Activated CD4-positive, alpha-beta memory T cell treated with anti-CD3 and anti-CD28 coated beads for 36 hours (primary cell): ENCODE measurements at places on chromosomes 16 and 17. TPM values are rescaled to one million over a fixed set of nuclear protein-coding genes. Genes with fewer than 3 reads are reported as not detected.

DNA sequence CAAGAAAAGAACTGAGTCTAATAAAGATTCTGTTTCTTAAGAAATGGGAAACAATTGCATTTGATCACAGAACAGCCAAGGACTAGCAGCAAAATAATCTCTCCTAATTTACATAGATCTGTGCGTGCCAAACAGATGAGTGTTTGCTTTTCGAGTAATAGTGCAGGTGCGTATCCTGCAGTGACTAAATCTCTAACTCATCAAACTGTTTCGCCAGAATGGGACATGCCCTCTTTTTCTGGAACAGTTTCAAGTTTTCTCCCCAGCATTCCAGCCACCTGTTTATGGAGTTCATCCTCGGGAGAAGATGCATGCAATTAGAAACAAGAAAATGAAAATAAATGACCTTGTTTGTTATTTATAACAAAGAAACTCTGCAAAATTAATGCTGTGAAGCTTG lies 5.7 kb upstream of the TOX3 start:
- peaks cover 2% of the 10 kb centered on the region for H3K36me3 ChIP-seq
- no peak for DNase-seq
- H3K4me3 ChIP-seq, result no peak overlapping the region

- no peaks in the 10 kb centered on the region for H3K27me3 ChIP-seq
- H3K36me3 ChIP-seq, result peaks cover 2% of the 10 kb centered on the region
- peaks cover 29% of the 10 kb centered on the region for H3K4me1 ChIP-seq
- no peak overlapping the region for H3K4me3 ChIP-seq
- no peak for DNase-seq
These were observed 139.6 kb downstream of the SKAP1 start for GRCh38 chr17:48290378-48290777.

DNA sequence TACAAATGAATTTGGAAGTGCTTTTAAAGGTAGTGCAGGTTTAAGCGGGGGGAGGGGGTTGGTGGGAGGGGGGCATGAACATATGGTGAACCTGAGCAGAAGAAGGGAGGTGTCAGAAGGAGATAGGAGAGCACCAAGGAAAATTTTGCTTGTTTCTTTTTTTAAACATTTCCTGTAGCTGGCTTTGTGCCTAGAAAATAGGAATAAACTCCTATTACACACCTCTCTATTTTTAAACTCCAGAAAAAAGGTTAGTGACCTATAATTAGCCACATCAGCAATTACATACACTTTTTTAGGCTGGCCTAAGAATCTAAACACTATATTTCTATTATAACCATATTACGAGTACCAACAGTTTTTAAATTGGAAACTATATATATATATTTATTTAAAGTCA lies 159.1 kb downstream of the SKAP1 start:
- no peak for DNase-seq
- H3K27ac ChIP-seq, result no peak overlapping the region
- H3K4me3 ChIP-seq, result no peak overlapping the region
- H3K4me1 ChIP-seq, result peaks cover 8% of the 10 kb centered on the region

GRCh38 chr17:6488008-6488539 lies 43.8 kb downstream of the PIMREG start:
- no peaks in the 10 kb centered on the region for H3K4me1 ChIP-seq
- no peak overlapping the region for H3K27ac ChIP-seq
- H3K4me3 ChIP-seq, result no peak overlapping the region
- no peaks in the 10 kb centered on the region for H3K36me3 ChIP-seq
- DNase-seq, result no peak
- peaks cover 13% of the 10 kb centered on the region for H3K27me3 ChIP-seq

GRCh38 chr17:16013943-16014407 lies 14.4 kb downstream of the TTC19 start:
- no peak overlapping the region for H3K4me3 ChIP-seq
- H3K27me3 ChIP-seq, result no peaks in the 10 kb centered on the region
- H3K36me3 ChIP-seq, result peaks cover 27% of the 10 kb centered on the region

Gene GGA3
- total RNA-seq, result 70.7 TPM

- no peak for DNase-seq
- H3K4me3 ChIP-seq, result no peak overlapping the region
- H3K27me3 ChIP-seq, result peaks cover 56% of the 10 kb centered on the region
- H3K4me1 ChIP-seq, result peaks cover 10% of the 10 kb centered on the region
- H3K27ac ChIP-seq, result no peak overlapping the region
These were observed 2.6 kb downstream of the FOXF1 start for GRCh38 chr16:86512860-86513470.

DNA sequence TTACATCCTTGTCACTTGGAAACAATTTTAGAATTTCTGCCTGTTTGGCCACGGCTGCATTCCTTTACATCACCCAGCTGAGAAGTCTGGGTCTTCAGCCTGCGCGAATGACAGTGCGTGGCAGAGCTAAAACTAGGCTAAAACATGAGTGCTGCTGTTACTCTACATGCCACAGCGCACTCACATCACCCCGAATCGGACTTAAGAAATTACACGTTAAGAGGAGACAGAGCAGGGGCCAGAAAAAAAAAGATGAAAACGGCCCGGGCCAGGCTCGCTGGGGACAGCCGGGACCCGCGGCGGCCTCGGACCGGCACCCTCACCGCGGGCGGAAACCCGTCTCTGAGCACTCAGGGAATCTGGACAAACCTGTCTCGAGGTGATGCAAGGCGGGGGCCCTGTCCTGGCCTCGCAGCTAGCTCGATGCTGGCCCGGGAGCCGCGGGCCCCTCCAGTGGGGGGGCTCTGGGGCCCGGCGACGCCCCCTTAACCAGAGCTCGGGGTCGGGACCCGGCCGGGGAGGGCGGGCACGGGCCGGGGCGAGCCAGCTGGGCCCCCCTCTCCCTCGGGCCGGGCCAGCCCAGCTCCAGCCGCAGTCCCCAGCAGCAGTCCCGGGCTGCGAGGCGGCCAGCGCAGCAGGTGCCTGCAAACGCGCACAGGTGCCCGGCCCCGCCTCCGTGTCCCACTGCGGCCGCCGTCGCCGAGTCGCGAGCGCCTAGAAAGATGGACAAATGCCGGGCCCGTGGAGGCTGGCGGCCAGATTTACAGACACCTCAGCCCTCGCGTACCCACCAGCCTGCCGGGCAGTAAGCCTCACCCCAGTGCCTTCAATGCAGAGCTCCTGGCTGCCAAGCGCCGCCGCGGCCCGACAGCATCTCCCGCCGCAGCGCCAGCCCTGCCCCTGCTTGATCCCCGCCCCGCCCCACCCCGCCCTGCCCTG lies at the start of gene AKTIP:
Gene AKTIP, minus strand, starts transcription at position 879 of the 939 bp plus-strand sequence. CDS start 2,950 bp downstream, outside the sequence.
- peak; percentile 54 for DNase-seq
- H3K27me3 ChIP-seq, result no peaks in the 10 kb centered on the region
- peaks cover 13% of the 10 kb centered on the region for H3K36me3 ChIP-seq
- peak within 1 kb of the TSS; percentile 97 for H3K4me3 ChIP-seq
- H3K27ac ChIP-seq, result peak within 1 kb of the TSS; percentile 96

DNA sequence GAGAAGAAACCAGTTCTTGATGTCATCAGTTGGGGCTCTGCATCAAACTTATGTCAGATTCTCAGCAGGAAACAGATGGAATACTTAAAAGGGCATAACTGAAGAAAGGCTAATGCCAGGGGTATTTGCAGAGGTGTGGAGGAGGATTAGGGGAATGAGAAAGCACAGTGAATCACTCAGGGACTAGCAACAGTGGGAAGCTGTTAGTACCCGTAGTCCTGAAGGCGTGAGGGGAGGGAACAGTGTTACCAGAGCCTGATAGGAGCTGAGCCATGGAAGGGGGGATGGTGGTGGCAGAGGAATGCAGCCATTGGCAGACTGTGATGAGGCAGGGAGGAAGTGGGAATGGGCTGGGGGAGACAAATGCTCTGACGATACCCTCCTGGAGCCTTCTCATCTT lies 162.3 kb downstream of the UTP18 start:
- no peaks in the 10 kb centered on the region for H3K36me3 ChIP-seq
- H3K27ac ChIP-seq, result no peak overlapping the region
- no peak overlapping the region for H3K4me3 ChIP-seq
- H3K27me3 ChIP-seq, result no peaks in the 10 kb centered on the region

Gene PITPNM3
- 0.48 TPM for total RNA-seq

- no peaks in the 10 kb centered on the region for H3K27me3 ChIP-seq
- no peak overlapping the region for H3K4me3 ChIP-seq
- DNase-seq, result no peak
- peaks cover 1% of the 10 kb centered on the region for H3K36me3 ChIP-seq
These were observed 35.6 kb downstream of the WWOX start for GRCh38 chr16:78134944-78135619.

Gene GSG1L
- 0.44 TPM for total RNA-seq

DNA sequence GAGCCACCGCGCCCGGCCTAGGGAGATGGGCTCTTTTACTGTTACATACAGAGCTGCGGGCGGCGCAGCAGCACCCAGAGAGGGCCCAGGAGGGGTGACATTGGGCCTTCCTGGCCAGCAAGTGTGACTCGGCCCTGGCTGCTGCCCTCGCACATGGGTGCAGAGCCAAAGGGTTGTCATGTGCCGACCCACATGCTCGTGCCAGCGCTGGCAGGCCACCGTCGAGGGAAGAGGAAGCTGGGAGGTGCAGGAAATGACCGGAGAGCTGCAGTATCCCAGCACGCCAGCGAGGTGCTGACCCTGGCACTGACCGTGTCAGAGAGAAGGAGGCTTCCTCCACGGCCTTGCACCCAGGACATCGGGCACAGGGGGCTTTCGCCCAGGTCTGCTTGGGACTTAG lies 8.0 kb downstream of the ENDOV start:
- H3K27ac ChIP-seq, result no peak overlapping the region
- peaks cover 8% of the 10 kb centered on the region for H3K4me1 ChIP-seq
- H3K36me3 ChIP-seq, result no peaks in the 10 kb centered on the region
- no peak for DNase-seq

Gene INCA1
- not detected for total RNA-seq

Gene CCL7
- total RNA-seq, result not detected

Gene EME1
- 47.7 TPM for total RNA-seq

DNA sequence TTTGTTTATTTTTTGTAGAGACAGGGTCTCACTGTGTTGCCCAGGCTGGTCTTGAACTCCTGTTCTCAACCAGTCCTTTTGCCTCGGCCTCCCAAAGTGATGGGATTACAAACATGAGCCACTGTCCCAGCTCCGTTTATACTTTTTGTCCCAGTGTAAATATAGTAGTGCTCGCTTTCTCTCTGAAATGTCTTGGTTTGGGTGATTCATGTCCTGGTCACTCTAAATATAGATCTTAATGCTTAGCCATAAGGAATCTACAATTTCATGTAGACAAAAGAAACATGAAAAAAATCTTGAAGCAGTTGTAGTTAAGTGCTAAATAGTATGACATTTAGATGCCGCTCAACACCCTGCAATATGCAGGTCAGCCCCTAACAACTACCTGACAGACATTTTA lies 126.9 kb downstream of the KATNIP start:
- H3K27ac ChIP-seq, result no peak overlapping the region
- no peaks in the 10 kb centered on the region for H3K4me1 ChIP-seq
- no peak for DNase-seq
- H3K4me3 ChIP-seq, result no peak overlapping the region
- H3K27me3 ChIP-seq, result no peaks in the 10 kb centered on the region

- DNase-seq, result peak; percentile 65
- no peaks in the 10 kb centered on the region for H3K36me3 ChIP-seq
- peaks cover 36% of the 10 kb centered on the region for H3K4me1 ChIP-seq
- peak overlapping the region; percentile 67 for H3K4me3 ChIP-seq
- H3K27ac ChIP-seq, result peak overlapping the region; percentile 89
- H3K27me3 ChIP-seq, result peaks cover 1% of the 10 kb centered on the region
These were observed 806 bp upstream of the CYB561 start for GRCh38 chr17:63446753-63447470.
